ENCODE measurements at places on chromosomes 13 and 19.
A peak's percentile ranks its signal among the peaks of the same experiment; 100 is the strongest.

DNA sequence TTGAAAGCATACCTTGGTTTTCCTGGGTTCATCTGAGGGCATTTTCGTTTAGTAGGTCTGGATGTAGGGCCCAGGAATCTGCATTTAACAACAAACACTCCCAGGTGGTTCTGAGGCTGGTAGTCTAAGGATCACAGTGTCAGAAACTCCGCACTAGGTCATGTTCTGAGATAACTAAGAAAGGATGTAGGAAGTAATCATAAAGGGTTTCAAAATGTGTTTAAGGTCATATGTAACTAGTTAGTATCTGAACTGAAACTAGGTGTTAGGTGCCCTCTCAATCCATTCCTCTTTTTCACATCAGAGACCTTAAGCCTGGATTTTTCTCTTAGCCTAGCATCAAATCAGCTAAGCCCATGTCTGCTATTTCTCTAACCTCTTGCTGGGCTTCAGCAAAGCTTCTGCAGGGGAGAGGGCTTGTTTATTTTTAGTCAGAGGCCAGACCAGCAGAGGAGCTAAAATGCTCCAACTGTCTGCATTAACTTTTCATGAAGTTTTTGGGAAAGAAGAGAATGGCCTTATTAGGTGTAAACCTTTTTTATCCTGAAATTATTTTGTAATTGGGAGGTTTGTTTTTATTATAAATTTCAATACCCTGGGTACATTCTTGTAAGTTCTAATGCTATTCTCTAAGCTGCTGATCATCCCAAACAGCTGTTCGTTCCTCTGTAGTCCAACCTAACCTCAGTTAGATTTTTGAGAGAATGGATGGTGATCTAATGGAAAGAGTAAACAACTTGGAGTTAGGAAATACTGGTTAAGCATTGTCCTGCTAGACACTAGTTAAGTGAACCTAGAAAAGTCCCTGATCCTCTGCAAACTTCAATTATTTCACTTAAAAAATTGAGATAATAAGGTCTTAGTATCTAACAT lies 262.8 kb upstream of the RFC3 start:
- peak; percentile 38 for DNase-seq

GRCh38 chr13:19927117-19927748 lies 31.3 kb upstream of the ZMYM2 start:
- peak; percentile 42 for DNase-seq

- DNase-seq = no peak
Measured at GRCh38 chr13:52162279-52163101, 3.1 kb upstream of the NEK3 start.

- no peak for DNase-seq
Measured at GRCh38 chr19:55153652-55154264, 3.8 kb downstream of the TNNI3 start.

DNA sequence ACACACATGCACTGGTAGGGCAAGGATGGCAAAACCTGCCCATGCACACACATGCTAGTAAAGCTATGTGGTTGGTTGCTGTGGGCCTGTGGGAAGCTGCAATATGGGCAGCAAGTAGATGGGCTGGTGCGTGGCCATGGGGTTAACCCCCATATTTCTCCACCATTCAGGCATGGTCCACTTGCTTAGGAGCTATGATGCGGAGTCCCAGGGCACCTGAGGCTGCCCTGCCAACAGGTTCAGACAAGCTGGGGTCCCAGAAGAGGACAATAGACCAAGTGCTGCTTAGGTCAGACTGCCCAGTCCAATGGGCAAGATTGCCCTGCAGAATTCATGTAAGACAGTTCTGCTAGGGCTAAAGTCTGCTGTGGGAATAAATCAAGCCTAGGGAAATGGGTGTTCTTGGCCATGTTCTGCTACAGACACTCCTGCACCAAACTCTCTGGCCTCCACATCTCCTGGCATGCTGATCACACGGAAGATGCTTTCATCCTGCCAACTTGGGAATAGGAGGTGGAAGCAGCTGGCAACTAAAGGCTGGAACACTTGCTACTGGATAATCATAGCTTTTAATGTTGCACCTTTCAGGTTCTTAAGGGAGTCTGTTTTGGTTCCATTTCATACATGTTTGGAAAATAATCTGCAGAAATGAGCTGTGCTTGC lies 646.3 kb upstream of the SLITRK1 start:
- no peak for DNase-seq

DNA sequence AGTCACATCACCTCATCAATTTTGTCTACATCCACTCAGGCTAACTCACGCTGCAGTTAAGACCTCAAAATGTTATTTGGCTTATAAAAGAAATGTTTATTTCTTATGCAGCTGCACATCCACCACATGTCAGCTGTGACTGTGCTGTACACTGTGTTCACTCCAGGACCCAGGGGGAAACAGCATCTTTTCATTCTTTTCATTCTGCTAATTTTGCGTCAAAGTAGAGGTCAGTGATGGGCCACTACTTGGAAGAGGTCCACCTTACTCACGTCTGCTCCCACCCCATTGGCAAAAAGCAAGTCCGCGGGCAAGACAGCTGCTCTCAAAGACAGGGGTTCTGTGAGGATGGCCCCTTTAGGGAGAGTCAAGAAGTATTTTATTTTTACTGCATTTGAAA lies 4.5 kb upstream of the DCT start:
- DNase-seq = no peak

- no peak for DNase-seq
Measured at GRCh38 chr13:95217920-95218830, 83.1 kb downstream of the ABCC4 start.

DNA sequence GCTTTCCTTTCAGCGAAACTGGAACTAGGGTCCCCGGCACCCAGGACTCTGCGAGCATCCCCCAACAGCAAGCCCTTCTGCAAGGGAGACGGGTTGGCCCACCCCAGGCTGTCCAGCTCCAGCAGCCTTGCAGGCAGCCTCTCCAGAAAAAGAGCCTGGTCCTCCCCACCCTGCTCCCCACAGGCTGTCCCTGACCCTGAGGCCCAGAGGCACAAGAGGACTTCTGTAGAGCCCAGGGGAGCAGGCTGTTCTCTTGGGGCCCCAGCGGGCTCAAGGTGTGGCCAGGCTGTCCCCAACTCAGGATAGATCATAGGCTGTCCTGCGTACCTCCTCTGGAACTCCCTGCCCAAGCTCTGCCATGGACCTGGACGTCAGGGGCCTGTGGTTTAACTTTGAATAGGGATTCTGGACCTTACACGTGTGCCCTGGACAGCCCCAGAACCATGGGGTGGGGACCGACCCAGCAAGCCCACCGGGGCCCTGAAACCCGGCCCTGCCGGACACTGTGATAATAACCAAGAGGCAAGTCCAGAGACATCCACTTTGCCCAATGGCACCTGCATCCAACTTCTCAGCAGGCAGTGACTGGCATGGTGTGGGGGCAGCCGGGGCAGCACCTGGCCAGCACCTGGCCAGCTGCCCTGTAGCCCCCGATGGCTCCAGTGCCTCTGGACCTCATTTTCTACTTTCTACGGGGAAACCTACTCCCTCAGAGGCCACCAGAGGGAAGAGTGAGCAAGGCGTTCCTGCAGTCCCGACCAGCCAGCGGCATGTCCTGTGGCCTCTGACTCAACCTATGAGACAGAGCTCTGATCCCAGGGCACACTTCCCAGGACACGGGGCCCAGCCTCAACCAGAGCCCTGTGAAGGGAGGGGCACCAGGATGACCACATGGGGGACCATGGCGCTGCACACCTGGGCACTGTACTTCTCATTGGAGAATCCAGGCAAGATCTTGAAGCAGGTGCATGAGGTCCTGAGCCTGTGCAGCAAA lies 50.9 kb upstream of the TPM4 start:
- DNase-seq = peak; percentile 55

GRCh38 chr19:29964171-29964570 lies 22.1 kb downstream of the URI1 start:
- DNase-seq = no peak

DNA sequence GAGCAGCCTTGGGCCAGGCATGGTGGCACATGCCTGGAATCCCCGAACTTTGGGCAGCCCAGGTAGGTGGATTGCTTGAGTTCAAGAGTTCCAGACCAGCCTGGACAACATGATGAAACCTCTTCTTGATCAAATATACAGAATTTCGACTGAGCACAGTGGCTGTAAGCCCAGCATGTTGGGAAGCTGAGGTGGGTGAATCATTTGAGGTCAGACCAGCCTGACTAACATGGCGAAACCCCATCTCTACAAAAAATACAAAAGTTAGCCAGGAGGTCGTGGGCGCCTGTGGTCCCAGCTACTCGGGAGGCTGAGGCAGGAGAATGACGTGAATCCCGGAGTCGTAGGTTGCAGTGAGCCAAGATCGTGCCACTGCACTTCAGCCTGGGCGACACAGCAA lies 8.0 kb upstream of the NLRP7 start:
- no peak for DNase-seq

All from GM13976 (cell line).